ENCODE measurements at places on chromosomes 6 and 20. TPM values are rescaled to one million over a fixed set of nuclear protein-coding genes. Genes with fewer than 3 reads are reported as not detected.

GRCh38 chr6:111894272-111894671 lies 21.0 kb upstream of the FYN start:
- DNase-seq: no peak

DNA sequence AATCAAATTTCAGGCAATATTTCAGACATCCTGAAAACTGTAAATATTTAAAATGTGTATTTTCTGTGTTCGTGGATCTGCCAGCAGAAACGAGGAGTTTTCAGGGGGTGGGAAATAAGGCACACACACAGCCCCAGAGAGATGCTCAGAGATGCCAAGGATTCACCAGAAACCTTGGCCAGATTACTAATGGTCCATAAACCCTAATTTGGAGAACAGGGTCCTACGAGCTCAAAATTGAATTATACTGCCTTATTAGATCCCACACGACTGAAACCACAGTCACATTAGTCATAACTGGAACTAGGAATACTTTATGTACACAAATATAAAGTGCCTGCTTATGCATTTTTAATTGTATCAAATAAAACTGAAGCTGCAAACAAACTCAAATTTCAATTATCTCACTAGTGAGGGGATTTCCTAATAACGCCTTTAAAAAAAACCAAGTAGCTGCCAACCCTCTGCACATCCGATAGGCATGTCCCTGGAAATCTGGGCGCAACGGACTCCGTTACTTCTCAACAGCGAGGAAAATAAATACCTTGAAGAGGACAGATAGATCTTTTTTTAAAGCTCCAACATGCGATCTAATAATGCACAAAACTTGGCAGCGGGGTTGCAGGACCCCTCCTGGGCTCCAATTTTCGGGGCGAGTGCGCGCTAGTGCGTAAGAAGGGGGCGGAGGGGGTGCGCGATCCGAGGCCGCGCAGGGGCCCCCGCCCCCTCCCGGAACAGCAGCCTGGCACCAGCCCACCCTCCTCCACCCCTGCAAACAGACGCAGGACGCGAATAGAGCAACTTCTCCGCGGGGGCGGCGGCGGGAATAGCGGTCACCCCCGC lies 897 bp downstream of the CHD6 start:
- DNase-seq: peak; percentile 6

GRCh38 chr20:53606364-53606985 lies 12.8 kb upstream of the ZNF217 start:
- DNase-seq: no peak

DNA sequence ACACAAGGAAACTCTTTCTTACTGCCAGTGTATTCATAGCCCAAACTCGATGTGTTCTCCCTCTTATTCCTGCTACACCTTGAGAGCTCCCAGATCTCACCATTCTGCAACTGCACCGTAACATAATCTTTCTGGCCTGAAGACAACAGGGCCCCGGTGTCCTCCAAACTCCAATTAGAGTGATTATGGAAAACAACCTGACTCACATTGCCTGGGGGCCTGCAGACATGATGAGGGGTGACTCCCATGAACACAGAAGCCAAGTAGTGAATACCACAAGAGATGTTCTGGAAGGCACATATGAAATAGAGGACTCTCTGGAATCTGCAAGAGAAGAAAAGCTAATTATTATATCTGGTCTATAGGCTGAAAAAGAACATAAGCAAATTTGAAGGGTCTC lies 19.7 kb downstream of the SLC22A16 start:
- no peak for DNase-seq

- DNase-seq: no peak
Observed at GRCh38 chr20:49501917-49502316, 19.4 kb upstream of the KCNB1 start.

DNA sequence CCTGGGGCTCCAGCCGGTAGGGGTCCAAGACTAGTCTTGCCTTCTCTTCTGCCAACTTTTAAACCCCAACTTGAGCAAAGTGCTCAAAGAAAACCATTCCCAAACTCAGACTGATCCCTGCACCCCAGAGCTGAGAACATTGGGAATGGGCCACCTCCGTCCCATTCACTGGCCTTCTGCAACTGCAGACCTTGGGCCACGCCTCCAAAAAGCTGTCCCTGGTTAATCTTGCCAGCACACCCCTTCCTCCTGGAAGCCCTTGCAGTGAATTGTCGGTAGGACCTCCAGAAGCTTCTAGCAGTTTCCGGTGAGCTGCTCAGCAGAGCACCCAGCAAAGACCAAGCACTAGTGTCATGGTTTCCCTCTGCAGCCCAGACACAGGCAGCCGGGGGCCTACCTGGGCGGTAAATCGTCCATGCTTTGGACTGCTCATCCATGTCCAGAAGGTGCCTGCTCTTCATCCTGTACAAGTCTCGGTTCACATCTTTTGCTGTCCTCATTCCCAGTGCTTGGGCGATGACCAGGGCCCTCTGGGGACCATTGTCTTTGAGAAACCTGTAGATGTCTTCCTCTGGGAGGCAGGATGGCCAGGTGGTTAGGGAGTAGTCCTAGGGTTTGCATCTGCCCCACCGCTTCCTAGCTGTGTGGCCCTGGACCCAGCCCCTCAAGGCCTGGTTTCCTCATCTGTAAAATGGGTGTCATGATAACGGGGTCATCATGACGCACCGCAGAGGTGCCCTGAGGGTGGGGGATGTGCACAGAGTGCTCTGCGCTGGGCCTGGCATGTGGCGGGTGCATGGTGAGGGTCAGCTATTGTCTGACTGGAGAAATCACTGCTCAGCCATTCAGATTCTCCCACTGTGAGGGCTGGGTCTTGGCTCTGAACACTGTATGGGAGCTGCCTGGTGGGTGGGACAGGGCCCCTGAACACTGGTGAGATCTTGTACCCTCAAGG lies 5.5 kb downstream of the ZBP1 start:
- no peak for DNase-seq

DNA sequence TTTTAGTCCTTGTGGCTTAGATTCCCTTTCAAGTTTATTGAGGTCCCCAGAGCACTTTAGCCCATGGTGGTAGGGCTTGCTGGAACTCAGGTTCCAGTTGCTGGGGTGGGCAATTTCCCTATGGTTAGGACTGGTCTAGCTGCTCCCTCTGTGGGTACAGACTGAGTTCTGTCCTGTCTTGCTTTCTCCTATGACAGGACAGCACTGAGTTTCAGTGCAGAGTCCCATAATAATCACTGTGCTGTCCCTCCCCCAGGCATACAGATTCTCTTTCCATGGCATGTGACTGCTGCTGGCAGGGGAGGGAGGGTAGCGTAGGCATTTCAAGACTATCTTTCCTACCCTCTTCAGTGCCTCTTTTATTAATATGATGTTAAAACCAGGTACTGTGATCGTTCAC lies 17.1 kb upstream of the ERVFRD-1 start:
- no peak for DNase-seq

Gene RIPPLY2
- total RNA-seq: not detected

DNA sequence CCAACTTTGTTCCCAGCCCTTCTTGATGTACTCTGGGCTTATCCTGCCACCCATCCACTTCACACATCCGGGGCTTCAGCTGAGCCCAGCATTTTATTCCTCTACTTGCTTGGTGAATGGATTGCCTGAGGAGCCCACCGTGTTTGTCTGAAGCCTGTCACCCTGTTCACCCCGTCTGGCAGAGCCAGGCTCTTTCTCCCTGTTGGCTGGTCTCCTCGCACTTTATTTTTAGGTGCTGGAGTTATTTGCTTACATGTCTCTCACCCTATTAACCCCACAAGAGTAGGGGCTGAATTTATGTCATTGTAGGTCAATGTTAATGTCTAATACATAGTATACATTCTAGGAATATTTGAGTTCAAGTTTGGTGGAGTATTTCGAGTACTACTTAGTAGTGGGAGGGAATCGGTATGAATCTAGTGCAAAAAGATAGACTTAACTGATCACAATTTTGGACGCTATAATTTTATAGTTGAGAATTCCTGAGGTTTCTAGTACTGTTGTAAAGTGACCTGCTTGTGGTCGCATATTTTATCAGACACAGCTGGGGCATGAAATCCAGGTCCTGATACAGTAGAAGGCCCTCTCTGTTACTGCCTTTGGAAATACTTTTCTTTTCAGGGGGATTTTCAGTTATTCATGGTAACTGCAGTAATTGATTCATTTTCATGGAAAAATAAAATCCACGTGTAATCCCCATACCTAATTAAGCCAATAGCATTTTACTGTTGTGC lies 10.8 kb downstream of the JARID2 start:
- DNase-seq: no peak

DNA sequence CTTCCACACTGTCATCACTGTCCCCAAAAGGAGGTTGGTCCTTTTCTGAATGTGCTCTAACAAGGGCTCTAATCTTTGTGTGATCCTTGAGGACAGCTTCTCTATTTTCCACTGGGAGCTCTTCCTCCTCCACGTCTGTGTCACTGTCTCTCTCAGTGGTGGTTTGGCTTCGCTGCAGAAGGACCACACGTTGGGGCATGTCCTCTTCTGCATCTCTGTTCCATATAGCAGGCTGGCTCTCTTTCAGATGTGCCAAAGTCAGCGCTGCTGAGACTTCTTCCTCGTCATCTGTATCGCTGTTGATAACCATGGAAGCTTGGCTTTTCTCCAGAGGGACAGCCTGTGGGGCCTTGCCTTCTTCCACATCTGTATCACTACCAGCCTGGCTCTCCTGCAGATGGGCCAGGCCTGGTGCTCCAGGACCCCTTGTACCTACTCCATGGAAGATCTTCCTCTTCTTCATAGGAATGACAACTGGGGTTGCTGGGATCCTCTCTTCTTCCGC lies 4.6 kb downstream of the MDC1 start:
- no peak for DNase-seq

DNA sequence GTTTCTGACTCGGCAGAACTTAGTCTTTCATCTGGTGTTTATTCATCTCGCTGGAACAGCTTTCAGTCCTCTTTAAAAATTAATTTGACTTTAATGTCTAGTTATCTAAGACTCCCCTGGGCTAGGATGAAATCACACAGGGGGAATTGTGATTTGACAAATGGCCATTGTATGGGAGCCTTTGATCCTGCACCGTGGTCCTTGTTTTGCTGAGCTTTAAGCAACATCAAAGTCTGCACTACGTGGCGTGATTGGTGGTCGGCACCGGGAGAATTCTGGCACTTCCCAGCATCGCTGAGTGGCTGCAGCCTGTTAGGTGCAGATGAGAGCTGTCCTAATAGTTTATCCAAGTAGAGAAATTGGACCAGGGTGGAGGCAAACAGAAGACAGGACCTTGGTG lies 146.9 kb downstream of the TBC1D7 start:
- no peak for DNase-seq

DNA sequence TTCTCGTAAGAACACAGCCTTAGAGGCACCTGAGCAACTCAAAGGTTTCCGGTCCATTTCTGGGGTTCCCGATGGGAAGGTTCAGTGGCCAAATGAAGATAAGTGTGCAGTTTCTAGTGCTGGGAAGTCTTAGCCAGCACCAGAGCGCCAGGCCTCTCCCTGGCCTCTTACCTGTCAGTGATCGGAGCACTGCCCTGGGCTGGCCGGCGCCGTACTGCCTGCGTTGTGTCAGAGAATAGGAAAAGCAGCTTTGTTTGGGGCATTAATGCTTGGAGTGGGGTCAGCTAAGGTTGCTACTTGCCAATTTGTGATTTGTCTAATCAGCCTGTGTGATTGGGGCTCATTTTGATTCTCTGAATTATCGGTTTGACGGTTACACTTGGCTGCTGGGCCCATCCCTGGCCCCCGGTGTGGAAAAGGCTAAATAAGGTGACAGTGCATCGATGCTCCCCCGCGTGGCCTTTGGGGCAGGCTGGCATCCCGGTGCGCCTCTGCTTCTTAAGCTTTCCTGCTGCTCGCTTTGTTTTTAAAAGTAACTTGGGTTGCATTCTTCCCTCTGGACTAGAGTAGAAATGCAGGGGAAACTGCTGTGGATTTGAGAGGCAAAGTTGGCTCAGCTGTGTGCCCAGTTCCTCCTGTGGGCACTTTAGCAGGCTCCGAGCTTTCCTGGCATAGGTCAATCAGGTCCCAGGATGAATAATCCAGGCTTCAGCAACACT lies 51.8 kb downstream of the TCP11 start:
- no peak for DNase-seq

GRCh38 chr6:135071541-135071940 lies 16.9 kb upstream of the HBS1L start:
- DNase-seq: no peak

Gene BLOC1S5
- 10.9 TPM for total RNA-seq

DNA sequence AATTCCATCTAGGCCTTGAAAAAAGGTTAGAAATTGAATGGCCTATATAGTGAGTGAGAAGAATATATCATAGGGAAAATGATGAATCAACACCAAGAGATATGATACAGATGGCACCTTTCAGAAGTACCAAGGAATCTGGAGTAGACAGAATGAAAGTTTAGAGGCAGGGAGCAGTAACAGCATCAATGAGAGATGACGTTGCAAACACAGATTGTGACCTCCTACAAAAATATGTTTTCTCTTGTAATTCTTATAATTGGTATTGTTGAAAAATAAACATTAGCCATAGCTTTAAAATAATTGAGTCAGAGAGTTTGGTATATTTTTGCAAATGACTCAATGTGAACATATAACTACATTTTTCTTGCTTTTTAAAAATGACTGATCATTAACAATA lies 1223.1 kb upstream of the GJE1 start:
- DNase-seq: no peak

- DNase-seq: no peak
Observed at GRCh38 chr6:136866872-136867416, 44.6 kb downstream of the PEX7 start.

- DNase-seq: no peak
Observed at GRCh38 chr6:167303675-167304625, 12.8 kb downstream of the UNC93A start.

Gene PLCB4
- total RNA-seq: 37.4 TPM

Gene RBPJL
- not detected for total RNA-seq

DNA sequence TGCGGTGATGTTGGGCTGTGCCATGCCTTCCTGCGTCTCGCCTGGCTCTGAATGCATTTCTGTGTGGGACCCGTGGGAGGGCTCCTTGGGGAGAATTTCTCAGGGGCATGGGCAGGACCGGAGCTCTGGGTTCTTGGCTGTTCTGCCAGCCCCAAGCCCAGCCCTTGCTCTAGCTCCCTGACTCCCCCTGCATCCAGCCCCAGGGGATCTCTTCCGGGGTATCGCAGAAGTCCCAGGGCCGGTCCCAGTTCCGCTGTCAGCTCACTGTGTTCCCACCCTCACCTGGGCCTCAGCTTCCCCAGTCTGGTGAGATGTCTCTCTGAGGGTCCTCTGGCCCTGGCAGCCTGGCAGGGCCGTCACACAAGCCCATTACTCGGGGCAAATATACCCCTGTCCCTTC lies 20.5 kb downstream of the SPDEF start:
- DNase-seq: no peak

Gene RCAN2
- total RNA-seq: 1.4 TPM

DNA sequence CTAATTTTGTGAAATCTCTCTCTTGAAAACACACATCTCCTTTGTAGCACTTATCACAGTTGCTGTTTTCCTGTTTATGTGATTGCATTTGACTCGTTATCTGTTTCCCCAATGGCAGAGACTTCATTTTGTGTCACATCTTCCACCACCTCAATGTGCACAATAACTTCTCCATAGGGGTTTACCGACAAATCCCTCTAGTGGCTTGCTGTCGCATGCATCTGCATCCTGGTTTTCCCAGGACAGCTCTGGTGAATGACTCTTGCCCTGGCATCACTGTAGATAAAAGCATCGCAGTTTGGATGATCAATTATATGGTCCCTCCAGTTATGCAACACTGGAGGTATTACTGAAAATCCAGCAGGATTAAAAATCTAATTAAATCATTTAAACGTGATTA lies 206.5 kb upstream of the BTBD3 start:
- DNase-seq: no peak
